ENCODE measurements at places on chromosomes 5 and 9.

GRCh38 chr9:76403352-76403751 lies 9.1 kb upstream of the RFK start:
- DNase-seq, result no peak

DNA sequence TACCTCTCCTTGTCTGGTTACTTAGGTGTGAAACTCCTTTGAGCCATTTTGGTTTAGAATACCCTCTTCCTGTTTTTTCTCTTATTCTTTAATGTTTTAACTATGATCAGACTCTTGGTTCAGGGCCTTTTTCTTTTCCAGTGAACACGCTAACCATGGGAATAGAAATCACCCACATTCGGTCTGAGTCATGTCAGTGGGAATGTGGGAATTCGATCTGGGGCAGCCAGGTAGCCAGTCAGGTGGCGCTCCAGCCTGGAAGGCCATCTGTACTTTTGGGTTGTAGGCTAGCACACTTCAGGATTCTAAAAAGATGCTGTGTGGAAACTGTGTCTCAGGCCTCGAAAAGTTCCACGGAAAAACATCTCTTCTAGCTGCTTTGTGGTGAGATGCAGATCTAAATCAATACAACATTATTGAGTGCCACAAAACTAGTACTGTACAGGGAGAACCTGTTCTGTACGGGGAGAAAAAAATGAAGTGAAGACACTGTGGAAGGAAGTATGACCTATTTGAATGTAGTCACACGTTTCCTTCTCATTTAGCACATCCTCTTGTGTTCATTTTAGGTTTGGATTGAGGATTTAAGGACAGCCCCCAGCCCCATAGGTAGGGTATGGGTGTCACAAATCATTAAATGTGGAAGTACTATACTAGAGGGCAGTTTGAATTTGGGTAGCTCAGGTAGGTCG lies 36.4 kb downstream of the SNX30 start:
- no peak for DNase-seq

- no peak for DNase-seq
Measured at GRCh38 chr5:38379350-38379937, 121.1 kb downstream of the EGFLAM start.

DNA sequence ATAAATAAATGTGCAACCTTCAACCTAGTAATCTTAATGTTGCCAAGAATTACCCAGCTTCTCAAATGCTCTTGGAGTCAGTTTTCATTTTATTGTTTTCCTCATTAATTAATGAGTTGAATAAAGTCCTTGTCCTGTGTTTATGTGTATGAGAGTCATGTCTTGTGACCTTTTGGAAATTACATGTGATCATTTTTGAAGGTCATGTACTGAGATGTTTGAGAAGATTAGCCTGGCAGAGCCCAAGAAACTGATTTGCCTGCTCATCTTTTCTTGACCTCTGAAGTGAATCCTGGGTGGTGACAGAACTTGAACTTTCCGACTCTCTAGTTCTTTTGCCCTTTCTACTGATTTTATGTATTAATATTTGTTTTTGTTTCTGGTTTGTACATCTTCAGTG lies 15.4 kb downstream of the ANKRA2 start:
- no peak for DNase-seq

DNA sequence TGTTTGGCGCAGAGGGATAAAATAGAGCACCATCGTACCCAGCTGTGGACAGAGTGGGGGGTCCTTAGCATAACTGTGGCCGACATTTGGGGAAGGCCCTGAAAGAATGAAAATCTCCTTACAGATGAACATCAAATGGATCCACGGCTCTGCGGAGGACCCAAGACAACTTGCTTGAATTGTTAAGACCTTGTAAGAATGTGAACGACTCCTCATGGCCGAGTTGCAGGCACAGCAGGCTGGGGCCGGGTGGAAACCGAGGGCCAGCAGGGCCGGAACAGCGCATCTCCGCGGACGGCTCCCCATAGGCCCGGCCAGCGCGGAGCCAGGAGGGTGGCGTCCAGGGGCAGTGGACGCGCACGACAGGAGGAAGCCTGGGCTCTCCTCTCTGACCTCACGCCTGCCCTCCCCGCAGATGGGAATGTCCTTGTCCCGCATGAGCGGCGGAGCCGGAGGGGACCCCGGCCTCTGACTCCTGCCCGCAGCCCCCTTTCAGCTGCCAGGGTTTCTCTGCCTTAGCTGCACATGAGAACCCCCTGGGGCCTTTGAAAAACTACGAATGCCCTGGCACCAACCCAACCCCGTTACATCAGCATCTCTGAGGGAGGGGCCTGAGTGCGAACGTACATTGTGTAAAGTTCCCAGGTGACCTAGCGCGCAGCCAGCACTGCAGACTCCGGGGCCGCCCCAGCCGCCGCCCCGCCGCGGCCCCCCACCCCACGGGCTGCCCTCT lies 36.2 kb upstream of the PTCH1 start:
- no peak for DNase-seq

DNA sequence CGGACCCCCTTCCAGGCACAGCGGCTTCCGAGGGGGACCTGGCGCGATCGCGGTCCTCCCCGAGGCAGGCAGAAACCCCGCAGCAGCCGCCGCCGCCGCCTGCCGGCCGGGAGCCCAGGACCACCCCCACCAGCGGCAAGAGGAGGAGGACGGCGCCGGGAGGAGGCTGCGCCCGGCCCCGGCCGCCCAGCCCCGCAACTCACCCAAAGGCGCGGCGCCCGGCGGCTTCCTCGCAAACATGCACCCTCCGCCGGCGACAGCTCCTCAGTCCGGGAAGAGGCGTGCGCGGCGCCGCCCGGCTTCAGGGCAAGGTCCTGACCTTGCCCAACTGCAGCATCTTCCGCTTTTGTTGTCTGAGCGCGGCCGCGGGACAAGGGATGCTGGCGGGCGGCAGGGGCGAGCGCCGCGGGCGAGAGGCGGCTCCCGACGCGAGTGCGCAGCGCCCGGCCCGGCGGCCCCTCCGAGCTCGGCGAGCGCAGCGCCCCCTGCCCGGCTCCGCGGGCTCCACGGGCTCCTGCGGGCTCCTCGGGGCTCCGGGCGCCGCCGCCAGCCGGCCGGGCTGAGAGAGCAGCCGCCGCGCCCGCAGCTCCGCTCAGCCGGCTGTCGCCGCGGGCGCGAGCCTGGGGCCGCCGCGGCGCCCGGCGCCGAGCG lies 507 bp downstream of the CTNND2 start:
- DNase-seq, result no peak

DNA sequence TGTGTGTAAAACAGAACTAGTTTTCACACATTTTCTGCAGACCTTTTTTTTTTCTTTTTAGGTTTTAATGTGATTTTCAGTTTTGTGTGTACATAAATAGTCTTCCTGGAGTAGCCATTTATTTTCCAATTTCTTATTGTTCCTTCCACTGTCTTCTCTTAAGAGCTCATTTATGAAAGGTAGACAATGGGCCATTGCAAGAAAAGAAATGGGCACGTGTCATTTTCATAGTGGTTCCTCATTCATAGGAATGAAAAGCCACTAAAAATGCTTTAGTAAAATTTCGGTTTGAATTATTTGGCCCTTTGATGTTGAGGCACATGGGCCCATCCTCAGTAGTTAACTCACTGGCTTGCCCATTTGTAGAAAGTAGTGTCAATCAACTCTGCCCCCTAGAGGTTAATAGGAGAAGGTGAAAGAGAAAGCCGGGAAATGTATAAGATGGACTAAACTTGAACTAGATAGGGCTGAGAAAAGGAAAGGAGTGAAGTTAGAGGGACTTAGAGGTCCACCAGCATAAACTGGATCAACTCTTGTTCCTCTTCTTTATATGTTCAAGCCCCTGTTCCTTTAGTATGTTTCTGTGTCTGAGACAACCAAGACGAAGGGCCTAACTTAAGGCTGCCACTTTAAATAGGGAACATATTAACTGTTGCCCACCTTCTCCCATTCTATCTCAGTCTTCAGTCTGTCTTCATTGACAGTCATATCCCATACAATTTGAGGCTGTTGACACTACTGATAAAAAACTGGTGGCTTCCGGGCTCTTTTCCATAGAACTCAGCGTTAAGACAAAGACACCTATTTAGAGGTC lies 72.6 kb downstream of the SMARCA2 start:
- DNase-seq, result no peak

DNA sequence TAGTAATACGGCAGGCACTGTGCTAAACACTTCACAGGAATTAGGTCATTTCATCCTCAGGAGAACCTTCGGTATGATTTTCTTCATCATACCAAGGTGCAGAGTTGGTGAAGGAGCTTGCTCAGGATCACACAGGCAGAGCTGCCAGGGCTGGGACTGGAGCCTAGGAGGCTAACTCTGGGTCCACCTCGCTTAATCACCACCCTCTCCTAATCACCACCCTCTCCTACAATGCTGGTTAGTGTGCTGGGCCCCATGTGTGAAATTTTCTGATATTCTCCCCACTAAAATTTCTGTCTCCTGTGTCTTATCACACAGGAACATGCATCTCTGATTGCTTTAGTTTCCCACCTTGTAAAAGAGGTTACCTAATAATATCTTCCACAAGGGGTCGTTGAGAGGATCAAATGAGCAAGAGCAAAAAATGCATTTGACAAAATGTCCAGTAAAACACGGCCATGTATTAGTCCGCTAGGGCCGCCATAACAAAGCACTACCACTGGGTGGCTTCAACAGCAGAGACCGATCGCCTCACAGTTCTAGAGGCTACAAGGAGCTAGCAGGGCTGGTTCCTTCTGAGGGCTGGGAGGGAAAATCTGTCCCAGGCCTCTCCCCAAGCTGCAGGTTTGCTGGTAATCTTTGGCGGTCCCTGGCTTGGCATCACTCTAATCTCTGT lies 128.2 kb upstream of the NFIB start:
- no peak for DNase-seq

- no peak for DNase-seq
Measured at GRCh38 chr9:76180541-76180940, 213.7 kb downstream of the RFK start.

DNA sequence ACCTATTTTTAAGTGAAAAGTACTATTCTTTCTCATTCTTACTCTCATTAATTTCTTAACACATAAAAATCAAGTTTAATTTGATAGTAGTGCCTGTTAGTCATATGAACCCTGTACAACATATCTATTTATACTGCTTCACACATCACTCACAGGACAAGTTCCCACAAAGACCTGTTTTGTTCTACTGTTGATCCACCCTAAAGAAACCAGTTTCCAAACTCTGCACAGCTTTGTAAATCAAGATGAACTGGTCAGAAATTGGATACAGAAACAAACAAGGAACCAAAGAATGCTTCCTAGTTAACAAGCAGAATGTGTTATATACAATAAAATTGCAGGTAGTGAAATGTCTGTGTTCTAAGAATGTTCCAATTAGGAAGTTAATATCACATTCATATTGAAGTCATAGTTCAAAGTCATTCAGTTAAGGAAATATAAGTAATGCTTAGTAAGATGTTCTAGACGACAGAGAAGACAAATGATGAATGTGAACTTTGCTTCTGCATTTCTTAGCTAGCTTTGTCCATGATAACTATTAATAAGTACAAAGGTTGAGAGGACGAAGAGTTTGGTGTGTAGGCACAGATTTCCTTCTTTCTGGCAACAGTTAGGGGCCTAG lies 33.4 kb downstream of the C9orf85 start:
- DNase-seq, result no peak

GRCh38 chr5:7897014-7897600 lies 28.2 kb downstream of the MTRR start:
- DNase-seq, result no peak

- no peak for DNase-seq
Measured at GRCh38 chr9:134406366-134407120, 80.3 kb downstream of the RXRA start.

GRCh38 chr5:161342886-161343285 lies 203.6 kb downstream of the GABRB2 start:
- DNase-seq, result no peak

- no peak for DNase-seq
Measured at GRCh38 chr5:170342153-170342725, 44.7 kb upstream of the LCP2 start.

- no peak for DNase-seq
Measured at GRCh38 chr9:35842795-35843194, 13.8 kb downstream of the TMEM8B start.

GRCh38 chr9:34219421-34219820 lies 40.6 kb downstream of the UBAP1 start:
- no peak for DNase-seq

DNA sequence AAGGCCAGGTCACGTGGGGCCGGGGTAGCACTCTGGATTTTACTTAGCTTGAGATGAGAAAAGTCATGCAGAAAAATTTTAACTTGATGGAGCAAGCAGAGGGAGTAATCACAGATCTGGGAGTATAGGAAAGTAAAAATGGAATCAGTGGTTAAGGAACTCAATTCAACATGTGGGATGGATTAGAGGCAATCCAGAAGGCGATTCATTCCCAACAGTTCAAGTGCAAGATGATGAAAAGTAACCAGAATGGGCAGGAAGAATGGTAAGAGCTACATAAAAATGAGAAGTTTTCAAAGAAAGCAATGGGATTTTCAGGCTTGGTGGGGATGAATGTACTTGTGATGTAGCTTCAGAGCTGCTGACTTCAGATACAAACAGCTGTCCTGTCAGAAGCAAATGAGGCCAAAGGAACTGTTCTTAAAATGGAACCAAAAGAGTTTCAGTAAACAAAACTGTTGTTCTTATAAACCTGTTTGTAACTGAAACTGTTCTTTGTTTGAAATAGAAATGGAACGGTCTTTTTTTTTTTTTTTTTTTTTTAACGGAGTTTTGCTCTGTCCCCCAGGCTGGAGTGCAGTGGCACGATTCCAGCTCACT lies 5.6 kb upstream of the SEC24A start:
- DNase-seq, result no peak

- no peak for DNase-seq
Measured at GRCh38 chr5:1840071-1840547, 38.9 kb downstream of the NDUFS6 start.

- no peak for DNase-seq
Measured at GRCh38 chr5:169197343-169197742, 103.6 kb downstream of the SLIT3 start.

DNA sequence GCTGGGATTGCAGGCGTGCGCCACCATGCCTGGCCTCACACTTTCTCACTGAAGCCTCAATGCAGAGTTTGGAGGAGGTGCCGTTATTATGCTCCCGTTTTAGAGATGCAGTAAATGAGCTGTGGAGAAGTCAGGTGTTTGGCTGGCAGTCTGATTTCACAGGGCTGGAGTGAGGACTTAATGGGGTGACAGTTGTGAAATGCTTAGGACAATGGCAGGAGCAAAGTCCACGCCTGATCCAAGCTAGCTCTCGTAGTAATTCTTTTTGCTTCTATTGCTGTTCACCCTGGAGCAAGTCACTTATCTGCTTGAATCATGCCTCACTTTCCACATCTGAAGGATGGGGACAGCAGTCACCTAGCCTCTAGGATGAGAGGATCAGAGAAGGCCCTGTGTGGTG lies 21.8 kb downstream of the UNC5A start:
- DNase-seq, result no peak
